ENCODE measurements at places on chromosomes 3 and 15. TPM values are rescaled to one million over a fixed set of nuclear protein-coding genes. Genes with fewer than 3 reads are reported as not detected.

The SYNPR gene
- total RNA-seq: not detected

The CCNDBP1 gene
- 61.0 TPM for total RNA-seq

The AQP9 gene
- total RNA-seq: under 0.01 TPM

The CLDN1 gene
- total RNA-seq: 1.1 TPM

The SLC51A gene
- not detected for total RNA-seq

The CIP2A gene
- total RNA-seq: 6.9 TPM

The PTX3 gene
- 537 TPM for total RNA-seq

The AMT gene
- 1.1 TPM for total RNA-seq

The ACTRT3 gene
- total RNA-seq: 4.3 TPM

The RABL3 gene
- total RNA-seq: 15.2 TPM

The GOLGA8J gene
- total RNA-seq: 0.29 TPM

The ERICH6 gene
- under 0.01 TPM for total RNA-seq

The GSK3B gene
- 79.9 TPM for total RNA-seq

The ADGRG7 gene
- total RNA-seq: not detected

The PAQR9 gene
- total RNA-seq: not detected

The EIF4A2 gene
- 438 TPM for total RNA-seq

The WDR93 gene
- 0.36 TPM for total RNA-seq

The WNT7A gene
- total RNA-seq: not detected

The ITGA11 gene
- total RNA-seq: 697 TPM

The CD86 gene
- total RNA-seq: 0.29 TPM

The PLA1A gene
- under 0.01 TPM for total RNA-seq

The SI gene
- not detected for total RNA-seq

The HCLS1 gene
- 2.9 TPM for total RNA-seq

The ATP8B4 gene
- 1.1 TPM for total RNA-seq

The ABTB1 gene
- total RNA-seq: 17.7 TPM

The ANKRD34C gene
- not detected for total RNA-seq

The FMN1 gene
- 9.0 TPM for total RNA-seq

The FBXW12 gene
- not detected for total RNA-seq

The CELSR3 gene
- 1.2 TPM for total RNA-seq

The ZNF620 gene
- total RNA-seq: 1.1 TPM

The ZNF501 gene
- total RNA-seq: 7.2 TPM

All from osteoblast (primary cell).